CD4-positive, alpha-beta memory T cell (primary cell): ENCODE measurements at places on chromosomes 1 and 21.

DNA sequence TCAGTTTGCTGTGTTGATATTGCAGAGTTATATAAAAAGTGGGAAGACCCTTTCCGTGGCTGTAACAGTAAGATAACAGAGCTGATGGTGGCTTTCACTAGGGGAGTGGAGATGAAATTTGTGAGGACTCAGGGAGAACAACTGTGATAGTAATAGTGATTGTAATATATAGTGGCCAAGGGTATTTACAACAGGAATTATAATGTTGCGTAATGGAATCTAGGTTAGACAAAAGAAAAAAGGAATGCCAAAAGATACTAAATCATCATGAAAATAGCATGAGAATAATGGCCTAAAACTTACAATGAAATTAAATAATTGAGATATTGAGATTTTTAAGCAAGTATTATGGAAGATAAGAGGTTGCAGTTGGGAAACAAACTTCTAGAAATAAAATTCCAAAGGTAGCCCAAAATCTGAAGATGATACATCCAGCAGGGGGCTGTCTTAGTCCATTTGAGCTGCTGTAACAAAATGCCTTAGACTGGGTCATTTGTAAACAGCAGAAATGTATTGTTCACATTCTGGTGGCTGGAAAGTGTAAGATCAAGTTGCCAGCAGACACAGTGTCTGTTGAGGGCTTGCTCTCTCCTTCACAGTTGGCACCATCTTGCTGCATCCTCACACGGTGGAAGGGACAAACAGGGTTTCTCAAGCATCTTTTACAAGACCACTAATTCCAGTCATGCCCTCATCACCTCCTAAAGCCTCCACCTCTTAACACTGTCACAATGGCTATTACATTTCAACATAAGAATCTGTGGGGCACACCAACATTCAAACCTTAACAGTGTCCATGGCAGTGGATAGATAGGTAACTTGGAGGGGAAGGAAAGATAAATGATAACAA lies 711.2 kb downstream of the MRPL39 start:
- no peak overlapping the region for H3K4me3 ChIP-seq
- no peaks in the 10 kb centered on the region for H3K27me3 ChIP-seq
- H3K27ac ChIP-seq: no peak overlapping the region
- no peaks in the 10 kb centered on the region for H3K36me3 ChIP-seq

DNA sequence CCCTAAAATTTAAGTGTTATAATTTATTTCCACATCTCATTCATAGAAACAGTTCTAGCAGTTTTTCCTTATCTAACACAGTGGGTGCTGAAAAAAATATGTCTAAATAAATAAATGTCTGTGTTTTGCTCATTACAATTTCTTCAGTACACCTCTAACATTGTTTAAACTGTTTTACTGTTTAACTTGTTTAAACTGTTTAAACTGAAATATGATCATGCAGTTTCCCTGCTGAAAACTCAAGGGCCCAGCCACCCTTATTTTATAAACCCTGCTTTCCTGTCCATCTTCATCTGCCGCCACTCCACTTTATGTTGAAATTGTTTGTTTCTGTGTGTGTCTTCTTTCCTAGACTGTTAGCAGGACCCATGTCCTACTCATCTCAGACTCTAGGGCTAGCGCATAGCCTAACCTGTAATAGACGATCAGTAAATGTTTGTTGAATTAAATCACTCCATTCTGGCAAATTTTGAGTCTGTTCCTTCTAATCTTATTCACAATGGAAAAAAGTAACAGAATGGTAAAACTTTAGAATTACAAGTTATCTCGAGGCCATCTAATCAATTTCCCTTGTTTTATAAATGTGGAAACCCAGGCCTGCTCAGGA lies 9.4 kb upstream of the PIK3C2B start:
- no peaks in the 10 kb centered on the region for H3K36me3 ChIP-seq
- DNase-seq: no peak
- H3K4me3 ChIP-seq: no peak overlapping the region

DNA sequence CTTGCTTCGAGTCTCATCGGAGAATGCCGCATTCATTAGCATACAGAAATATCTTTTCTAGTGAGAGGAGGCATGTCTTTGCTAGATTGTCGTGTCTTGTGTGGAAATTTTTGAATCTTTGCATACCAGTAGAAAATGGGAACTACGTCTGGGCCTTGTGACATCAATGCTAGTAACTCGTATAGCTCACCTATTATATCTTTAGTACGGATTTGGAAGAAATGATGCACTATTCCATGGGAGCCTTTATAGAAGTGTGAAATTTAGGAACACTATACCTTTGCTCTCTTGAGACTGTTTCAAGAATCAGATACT lies 835 bp downstream of the UHMK1 start:
- no peak for DNase-seq
- H3K27ac ChIP-seq: peak overlapping the region; percentile 82
- H3K4me3 ChIP-seq: peak overlapping the region; percentile 18
- peaks cover 30% of the 10 kb centered on the region for H3K36me3 ChIP-seq
- H3K4me1 ChIP-seq: peaks cover 35% of the 10 kb centered on the region

DNA sequence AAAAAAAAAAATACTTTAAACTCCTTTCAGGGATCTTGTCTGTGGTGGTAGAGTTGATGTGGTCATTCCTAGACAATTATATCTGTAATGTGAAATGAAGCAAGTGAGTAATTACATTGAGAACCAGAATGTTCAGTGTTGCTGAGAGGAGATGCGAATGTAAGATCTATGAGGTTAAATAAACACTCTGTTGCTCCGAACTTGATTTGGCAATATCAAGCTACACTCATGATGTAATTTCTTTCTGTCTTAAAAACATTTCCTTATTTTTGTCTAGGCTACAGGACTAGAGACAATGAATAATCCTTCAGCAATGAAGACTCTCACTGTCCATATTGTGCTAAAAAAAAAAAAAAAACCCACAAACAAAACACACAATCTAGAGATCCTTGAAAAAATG lies 63.1 kb upstream of the IGSF5 start:
- no peak overlapping the region for H3K27ac ChIP-seq
- no peaks in the 10 kb centered on the region for H3K27me3 ChIP-seq
- no peaks in the 10 kb centered on the region for H3K36me3 ChIP-seq
- DNase-seq: no peak
- no peaks in the 10 kb centered on the region for H3K4me1 ChIP-seq

DNA sequence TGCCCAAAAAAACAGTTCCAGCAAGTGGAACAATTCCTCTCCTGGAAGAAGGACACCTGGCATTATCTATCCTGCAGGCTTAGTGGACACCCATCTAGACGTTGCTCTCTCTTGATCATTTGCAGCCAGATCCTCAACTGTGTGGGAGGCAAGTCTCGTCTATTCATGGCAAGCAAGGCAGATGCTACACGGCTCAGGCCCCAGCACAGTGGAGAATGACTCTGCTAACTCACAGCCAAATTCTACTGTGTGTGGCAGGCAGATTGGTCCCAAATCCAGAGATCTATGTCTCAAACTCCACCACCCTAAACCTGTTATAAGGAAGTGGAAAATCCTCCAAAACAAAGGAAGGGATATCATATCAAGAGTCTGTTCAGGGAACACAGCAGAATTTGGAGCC lies 7.0 kb downstream of the TNNT2 start:
- no peak overlapping the region for H3K4me3 ChIP-seq
- DNase-seq: no peak
- no peaks in the 10 kb centered on the region for H3K27me3 ChIP-seq
- H3K27ac ChIP-seq: no peak overlapping the region

- DNase-seq: no peak
- no peaks in the 10 kb centered on the region for H3K4me1 ChIP-seq
- no peak overlapping the region for H3K4me3 ChIP-seq
- no peaks in the 10 kb centered on the region for H3K27me3 ChIP-seq
These were observed 50.8 kb downstream of the ACBD3 start for GRCh38 chr1:226135709-226136108.

DNA sequence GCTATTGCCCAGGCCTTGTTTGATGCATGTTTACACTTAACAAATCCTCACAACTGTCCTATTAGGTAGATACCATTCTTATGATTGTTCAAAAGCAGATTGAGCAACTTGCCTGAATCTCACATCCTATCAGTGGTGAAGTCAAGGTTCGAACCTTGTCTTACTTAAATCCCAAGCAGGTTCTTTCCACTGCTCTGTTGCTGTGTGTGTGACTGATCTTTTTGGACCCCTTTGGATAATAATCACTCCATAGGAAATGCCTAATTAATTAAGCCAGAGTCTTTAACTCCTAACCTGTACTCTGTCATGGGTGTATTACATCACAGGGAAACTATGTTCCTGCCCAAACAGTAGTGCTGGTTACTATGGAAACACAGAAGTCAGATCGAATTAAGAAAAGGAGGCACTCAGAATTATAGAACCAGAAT lies 84.2 kb downstream of the SPATA46 start:
- no peak overlapping the region for H3K27ac ChIP-seq
- no peak for DNase-seq
- H3K4me3 ChIP-seq: no peak overlapping the region
- H3K36me3 ChIP-seq: no peaks in the 10 kb centered on the region

DNA sequence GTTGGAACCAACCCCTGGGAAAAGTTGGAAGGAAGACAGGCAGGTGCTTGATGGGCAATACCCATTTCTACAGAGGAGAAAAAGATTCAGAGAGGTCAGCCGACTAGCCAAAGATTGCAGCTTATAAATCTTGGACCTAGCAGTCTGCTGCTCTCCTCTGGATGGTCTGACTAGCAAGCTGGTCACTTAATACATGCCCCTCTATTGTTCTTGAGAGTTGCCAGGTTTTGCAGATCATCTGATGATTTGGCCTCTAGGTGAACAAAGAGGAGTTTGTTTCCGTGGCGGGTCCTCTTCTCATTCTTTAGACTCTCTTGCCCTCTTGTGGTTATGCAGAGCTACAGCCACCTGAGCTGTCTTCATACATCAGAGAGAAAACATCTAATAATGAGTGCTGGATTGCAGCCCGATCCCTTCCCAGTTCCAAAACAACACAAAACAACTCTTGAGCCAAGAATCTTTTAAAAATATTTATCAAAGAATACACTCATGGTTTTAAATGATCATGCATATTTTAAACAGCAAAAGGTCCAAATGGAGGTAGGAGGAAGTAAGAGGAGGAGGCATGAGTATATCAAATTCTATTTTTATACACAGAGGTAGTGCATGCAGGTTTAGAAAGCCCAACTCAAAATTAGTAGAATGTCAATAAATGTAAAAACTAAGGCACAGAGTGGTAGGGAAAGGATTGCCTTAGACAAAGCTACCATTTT lies 115.7 kb downstream of the SLC30A10 start:
- H3K27me3 ChIP-seq: no peaks in the 10 kb centered on the region
- H3K4me3 ChIP-seq: no peak overlapping the region
- H3K36me3 ChIP-seq: no peaks in the 10 kb centered on the region
- no peak overlapping the region for H3K27ac ChIP-seq
- H3K4me1 ChIP-seq: no peaks in the 10 kb centered on the region
- no peak for DNase-seq

- no peaks in the 10 kb centered on the region for H3K4me1 ChIP-seq
- DNase-seq: no peak
- H3K27ac ChIP-seq: no peak overlapping the region
These were observed 37.3 kb upstream of the ACTL8 start for GRCh38 chr1:17717594-17718535.

DNA sequence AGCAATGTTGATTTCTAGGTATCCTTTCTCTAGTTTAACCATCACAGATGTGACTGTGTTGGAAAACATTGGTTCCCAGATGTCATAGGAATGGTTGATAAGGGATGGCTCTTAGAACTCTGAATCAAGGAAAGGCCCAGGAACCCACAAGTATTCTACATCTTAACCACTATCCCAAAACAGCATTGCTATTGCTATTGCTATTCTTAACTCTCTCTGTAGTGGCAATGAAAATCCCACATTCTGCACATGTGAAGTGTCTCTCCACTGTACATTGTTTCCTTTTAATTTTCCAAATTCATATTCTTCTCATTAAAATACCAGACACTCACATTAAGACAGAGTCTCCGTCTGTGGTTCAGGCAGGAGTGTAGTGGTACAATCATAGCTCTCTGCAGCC lies 420.4 kb upstream of the RUNX1 start:
- DNase-seq: no peak
- no peaks in the 10 kb centered on the region for H3K36me3 ChIP-seq
- H3K27ac ChIP-seq: no peak overlapping the region

GRCh38 chr21:34989337-34990151 lies 59.6 kb downstream of the RUNX1 start:
- H3K36me3 ChIP-seq: no peaks in the 10 kb centered on the region
- H3K4me1 ChIP-seq: peaks cover 98% of the 10 kb centered on the region
- no peak overlapping the region for H3K27ac ChIP-seq
- no peaks in the 10 kb centered on the region for H3K27me3 ChIP-seq
- DNase-seq: no peak

GRCh38 chr1:58755468-58755872 lies 28.4 kb downstream of the JUN start:
- peaks cover 35% of the 10 kb centered on the region for H3K4me1 ChIP-seq
- DNase-seq: peak; percentile 26
- peak overlapping the region; percentile 9 for H3K4me3 ChIP-seq
- no peaks in the 10 kb centered on the region for H3K27me3 ChIP-seq
- peak overlapping the region; percentile 13 for H3K27ac ChIP-seq

GRCh38 chr1:68571454-68572235 lies 74.8 kb upstream of the DEPDC1 start:
- H3K27ac ChIP-seq: no peak overlapping the region
- H3K27me3 ChIP-seq: no peaks in the 10 kb centered on the region
- H3K4me1 ChIP-seq: no peaks in the 10 kb centered on the region
- H3K36me3 ChIP-seq: no peaks in the 10 kb centered on the region

DNA sequence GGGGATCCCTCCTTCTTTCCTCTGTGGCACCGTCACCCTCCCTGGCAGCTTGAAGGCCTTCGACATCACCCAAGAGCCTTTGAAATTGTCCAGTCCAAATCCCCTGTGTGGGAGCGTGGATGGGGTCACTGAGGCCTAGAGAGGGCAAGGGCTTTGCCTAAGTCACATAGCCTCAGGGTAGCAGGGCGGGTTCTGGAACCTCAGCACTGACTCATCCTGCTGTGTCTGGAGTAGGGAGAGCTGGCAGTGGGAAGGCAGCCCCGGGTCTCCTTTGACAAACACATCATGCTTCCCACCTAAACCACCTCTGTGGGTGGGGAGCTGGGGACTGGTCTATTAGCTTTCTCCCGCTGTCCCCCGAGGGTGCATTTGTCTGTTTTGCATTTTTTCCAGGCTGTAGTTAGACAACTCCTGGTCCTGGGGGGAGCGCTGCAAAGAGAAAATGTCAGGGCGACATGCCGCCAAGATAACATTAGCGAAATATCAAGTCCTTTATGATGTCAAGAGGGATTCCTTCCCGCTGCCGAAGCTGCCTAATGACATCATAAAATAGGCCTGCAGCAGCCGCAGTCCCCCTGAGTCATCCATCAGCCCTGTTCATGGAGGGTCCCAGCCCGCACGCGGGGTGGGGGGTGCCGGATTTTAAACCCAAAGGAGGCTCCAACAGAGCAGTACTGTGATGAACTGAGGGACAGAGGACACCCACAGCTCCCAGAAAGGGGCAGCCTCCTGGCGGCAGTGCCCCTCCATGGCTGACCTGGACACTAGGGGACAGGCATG lies 77.0 kb upstream of the POU3F1 start:
- H3K27ac ChIP-seq: no peak overlapping the region
- H3K36me3 ChIP-seq: no peaks in the 10 kb centered on the region
- no peak overlapping the region for H3K4me3 ChIP-seq
- no peak for DNase-seq
- no peaks in the 10 kb centered on the region for H3K4me1 ChIP-seq
